ENCODE measurements at places on chromosomes 7 and 10.

DNA sequence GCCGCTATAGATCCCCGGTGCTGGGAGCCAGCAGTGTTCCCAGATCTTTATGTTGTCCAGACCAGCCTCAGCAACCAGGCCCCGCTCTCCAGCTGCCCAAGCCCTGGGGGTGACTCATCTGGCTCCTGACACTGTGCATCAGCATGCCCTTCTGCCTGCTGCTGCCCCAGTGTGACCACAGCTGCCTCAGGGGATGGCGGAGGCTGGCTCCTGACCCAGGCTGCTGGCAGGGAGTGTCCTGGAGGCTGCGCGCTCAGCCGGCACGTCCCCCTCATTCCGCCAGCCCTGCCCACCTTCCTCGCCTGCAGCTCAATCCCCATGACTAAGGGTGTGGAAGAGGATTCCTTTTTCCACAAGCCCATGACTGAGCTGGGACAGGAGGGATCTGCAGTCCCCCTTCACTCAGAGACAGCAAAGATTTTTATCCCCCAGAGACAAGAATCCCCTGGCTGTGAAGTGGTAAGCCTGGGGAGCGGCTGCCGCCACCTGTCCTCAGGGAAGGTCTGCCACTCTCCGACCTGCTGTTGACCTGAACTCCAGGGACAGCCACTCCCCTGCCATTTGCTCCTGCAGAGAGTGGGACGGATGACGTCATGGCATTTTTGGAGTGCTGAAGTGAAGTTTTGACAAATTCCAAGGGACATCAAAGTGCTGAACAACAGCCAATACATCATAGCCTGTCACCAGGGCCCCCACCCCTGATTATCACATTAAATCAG is 182.8 kb upstream of the BMPER start:
- DNase-seq: no peak

DNA sequence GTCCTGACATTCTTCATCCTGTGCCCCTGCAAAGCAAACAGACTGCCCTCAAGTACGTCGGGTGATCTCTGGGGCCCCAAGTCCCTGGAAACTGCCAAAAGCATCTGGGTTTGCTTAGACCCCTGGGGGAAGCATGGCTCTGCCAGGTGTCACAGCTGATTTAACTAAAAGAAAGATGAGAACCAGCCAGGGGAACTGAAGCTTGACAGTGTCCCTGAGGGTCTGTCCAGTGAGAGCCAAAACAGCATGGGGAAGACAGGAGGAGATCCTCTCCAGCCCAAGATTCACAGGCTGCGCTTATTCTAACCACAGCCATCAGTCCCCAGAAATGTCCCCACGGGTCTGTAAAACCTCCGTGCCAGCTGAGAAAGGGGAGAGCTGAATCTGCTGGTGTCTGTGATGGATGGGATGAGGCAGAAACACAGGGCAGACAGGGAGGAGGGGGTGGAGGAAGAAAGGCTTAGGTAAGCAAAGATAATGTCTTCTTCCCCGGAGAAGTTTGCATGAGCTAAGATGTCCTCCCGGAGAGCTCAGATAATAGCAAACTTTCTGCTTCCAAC is 21.3 kb downstream of the CCDC3 start:
- no peak for DNase-seq

- DNase-seq: no peak
Observed at GRCh38 chr7:77833136-77833535, 34.6 kb downstream of the PHTF2 start.

- peak; percentile 27 for DNase-seq
Observed at GRCh38 chr7:55641273-55641691, 69.0 kb upstream of the VOPP1 start.

DNA sequence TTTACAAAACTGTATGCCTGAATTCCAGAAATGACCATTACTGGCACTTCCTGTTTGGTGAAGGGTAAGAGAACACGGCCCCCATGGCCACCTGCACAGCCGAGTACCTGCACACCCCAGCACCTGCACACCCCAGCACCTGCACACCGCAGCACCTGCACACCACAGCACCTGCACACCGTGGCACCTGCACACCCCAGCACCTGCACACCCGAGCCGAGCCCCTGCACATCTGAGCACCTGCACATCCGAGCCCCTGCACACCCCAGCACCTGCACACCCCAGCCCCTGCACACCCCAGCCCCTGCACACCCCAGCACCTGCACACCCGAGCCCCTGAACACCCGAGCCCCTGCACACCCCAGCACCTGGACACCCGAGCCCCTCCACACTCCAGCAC is 243.5 kb downstream of the DNAJB6 start:
- no peak for DNase-seq

DNA sequence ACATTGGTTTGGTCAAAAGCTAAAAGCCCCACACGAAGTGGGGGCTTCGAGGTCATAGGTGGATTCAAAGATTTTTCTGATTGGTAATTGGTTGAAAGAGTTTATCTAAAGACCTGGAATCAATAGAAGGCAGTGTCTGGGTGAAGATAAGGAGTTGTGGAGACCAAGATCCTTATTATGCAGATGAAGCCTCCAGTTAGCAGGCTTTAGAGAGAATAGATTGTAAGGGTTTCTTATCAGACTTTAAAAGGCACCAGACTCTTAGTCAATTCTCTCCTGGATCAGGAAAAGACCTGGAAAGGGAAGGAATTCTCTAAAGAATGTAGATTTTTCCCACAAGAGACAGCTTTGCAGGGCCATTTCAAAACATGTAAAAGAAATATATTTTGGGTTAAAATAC is 260.2 kb downstream of the PHF14 start:
- no peak for DNase-seq

DNA sequence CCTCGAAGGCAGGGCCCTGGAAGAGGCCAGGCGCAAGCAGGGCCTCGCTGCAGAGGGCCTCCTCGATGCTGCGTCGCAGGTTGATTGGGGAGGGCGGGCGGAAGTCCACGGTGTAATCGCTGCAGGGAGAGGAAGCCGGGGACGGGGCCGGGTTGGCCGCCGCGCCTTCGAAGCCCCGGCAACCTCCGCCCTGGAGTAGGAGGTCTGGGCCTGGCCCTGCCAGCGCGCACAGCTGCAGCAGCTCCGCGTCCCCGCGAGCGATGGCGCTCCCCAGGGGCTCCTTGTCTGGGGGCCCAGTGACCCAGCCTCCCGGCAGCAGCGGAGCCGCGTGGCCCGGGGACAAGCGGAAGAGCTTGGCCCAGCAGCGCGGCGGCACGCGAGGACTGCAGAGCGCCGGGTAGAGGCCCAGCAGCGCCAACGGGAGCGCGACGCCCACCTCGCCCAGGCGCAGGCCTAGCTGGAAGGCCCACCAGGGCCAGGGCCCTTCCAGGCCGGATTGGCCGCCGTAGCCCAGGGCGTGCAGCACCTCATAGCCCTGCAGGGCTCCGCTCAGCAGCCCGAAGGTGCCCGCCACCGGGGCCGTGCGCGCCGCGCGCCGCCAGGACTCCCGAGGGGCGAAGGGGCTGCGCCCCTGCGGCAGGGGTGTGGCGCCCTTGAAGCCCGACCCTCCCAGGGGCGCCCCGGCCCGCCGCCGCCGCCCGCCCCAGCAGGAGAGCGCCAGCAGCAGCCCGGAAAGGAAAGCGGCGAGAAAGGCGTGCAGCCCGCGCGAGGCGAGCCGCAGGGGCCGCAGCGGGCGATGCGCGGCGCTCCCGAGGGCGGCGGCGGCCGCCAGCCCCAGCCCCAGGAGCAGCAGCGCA is 7.8 kb upstream of the RBM28 start:
- DNase-seq: peak; percentile 52

DNA sequence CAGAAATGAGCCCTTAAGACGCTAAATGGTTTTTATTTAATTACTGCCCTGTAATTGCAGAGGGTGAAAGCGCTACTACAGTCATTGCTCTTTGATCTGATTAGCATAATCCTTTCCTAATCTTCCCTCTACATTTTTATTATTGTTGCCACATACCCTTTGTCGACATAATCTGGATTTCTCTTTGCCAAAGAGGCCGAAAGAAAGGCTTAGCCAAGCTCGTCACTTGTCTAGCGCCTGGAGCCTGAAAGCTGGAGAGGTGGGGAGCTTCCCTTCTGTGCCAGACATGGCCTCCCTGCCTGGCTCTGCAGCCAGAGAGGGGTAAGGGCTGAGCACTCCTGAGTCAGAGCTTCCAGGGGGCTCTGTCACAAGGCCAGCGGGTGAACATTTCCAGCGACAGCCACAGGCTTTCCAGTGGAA is 145.9 kb downstream of the PRKAG2 start:
- DNase-seq: no peak

GRCh38 chr7:48154792-48155413 is 16.4 kb upstream of the ABCA13 start:
- no peak for DNase-seq

- DNase-seq: no peak
Observed at GRCh38 chr10:60952846-60953220, 8.8 kb upstream of the RHOBTB1 start.

DNA sequence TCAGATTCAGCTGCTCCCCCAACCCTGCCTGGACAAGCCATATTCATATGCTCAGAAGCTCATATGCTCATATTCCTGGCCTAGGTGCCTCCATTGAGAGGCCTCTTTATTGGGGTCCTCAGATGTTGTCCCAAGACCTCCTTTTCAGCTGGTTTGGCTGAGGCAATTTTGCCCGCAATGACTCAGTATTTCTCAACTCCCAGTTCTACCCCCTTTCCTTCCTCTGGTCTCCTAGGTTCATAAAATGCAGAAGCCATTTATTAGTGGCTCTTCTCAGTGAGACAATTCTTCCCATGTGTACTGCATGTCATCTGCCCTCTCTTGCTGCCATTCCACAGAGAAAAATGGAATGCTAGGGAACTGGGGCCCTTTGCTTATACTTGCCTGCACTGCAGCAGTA is 110.7 kb downstream of the INHBA start:
- DNase-seq: no peak
